ENCODE measurements at places on chromosomes 13 and 19. TPM values are rescaled to one million over a fixed set of nuclear protein-coding genes. Genes with fewer than 3 reads are reported as not detected.

Gene SPRYD7
- 13.4 TPM for total RNA-seq

Gene AMER2
- not detected for total RNA-seq

Gene SIGLEC6
- total RNA-seq, result 0.33 TPM

Gene TEX101
- not detected for total RNA-seq

Gene FXYD3
- total RNA-seq, result 1.1 TPM

Gene RGS9BP
- 8.6 TPM for total RNA-seq

Measured in left ventricle myocardium inferior (tissue), 1 donor.